ENCODE measurements at places on chromosomes 5 and 9.

- no peak for DNase-seq
Measured at GRCh38 chr9:95003689-95004410, 277.4 kb downstream of the AOPEP start.

DNA sequence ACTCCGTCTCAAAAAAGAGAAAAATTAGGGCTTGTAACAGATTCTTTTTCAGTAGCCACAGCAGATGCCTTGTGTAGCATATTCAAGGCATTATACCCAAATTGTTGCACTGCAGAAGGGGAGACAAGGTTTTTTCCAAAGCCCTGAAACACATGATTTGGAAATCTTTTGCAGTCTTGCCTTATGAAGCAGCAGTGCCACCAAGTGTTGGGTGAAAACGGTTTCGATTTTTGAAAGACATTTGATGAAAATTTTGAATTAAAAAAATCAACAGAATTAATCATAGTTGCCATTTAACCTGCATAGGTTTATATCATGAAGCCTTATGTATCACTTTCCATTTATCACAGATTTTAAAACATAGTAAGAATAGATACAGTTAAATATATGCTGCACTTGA, 479.5 kb downstream of the TAF11L14 start:
- DNase-seq, result no peak

DNA sequence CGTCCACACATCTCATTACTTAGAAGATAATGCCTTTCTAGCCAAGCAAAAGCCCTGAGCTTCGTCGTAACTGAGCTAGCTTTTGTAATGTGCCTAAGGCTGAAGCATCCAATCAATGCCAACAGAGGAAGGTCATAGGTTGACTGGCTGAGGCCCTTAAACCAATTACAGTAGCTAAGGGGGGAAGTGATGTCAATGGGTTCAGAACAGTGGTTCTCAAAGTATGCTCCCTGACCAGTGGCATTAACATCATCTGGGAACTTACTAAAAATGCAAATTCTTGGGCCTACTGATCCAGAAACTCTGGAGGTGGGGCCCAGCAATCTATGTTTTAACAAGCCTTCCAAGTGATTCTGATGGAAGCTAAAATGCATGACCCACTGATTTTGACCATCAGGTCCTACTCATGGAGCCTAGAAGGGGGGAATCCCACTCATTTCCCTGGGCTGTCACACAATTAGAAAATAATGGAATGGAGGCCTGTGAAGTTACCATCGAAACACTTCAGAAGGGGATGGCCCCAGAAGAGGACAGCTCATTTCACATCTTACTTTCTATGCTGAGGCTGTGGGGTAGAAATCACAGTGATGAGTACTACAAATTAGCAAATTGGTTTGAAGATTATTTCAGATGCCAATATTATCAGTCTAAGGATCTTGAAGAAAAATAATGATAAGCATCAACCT, 4.8 kb upstream of the VLDLR start:
- no peak for DNase-seq

DNA sequence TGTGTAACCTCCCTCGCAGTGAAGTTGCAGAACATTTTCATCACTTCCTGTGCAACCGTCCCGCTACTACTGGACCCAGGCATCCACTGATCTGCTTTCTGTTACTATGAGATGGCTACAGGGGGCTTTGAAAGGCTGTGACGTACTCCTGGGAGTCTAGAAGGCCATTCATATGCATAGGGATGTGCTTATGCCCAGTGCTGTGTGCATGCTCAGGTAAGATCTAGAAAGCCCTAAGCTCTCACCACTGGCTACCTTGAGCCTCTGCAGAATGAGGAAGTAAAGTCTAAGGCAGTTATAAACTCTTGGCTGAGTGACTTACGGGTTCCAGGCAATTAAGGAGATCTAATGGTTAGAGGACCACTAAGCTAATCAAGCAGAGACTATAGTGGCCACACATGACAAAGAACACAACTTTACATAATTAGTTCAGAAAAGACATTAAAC, 11.8 kb downstream of the HNRNPAB start:
- no peak for DNase-seq

DNA sequence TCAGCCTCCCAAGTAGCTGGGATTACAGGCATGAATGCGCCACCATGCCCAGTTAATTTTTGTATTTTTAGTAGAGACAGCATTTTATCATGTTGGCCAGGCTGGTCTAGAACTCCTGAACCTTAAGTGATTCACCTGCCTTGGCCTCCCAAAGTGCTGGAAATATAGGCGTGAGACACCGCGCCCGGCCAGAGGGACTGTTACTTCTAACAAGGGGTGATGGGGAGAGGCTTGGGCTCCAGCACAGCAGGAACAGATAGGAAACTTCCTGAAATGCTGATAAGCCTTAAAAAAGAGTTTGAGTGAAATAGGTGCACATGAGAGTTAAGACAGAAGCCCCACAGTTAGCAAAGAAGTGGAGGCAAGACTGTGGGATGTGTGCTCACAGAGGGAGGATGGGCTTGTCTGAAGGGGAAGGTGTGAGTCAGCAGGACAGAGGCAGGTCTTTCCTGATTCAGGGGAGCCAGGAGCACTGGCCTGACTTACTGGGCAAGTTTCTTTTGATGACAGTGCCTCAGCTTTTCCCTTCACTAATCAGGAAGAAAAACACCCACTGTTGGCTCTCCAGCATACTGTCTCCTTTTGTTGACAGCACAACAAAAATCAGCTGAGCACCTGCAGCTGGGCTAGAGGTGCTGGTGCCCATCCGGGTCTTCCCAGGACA, 68.4 kb downstream of the RAD23B start:
- DNase-seq, result no peak

GRCh38 chr5:34656700-34657273, 659 bp downstream of the RAI14 start:
- no peak for DNase-seq

DNA sequence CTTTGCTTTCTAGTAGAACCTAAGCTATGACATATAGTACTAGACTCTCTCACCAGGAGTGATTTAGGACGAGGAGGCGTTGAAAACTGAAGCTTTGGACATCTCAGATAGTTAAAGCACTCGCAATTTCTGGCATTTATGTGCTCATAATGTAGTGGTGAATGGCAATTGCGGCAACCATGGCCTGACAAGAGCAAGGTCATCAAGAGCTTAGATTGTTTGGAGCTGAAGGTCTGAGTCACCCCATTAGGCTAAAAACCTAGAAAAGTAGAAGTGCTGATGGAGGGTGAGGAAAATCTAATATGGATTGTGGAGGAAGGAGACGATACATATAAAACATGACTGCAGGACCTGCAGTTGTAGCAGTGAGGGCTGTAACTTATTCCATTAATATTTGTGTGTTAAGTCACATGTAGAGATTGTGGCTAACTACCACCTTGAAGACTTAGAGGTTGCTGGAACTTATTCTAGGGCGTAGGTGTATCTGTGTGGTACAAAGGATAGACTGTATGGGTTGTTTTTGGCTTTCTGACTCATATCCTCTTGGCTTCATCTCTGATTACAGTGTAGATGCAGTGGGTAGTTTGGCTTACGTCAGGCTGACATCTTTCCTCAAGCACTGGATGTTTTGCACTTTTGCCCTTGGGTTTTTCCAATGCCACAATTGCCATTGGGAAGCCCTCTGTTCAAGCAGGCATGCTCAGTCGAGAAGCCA, 138.9 kb upstream of the CDKN2B start:
- no peak for DNase-seq

- DNase-seq, result no peak
Measured at GRCh38 chr9:24590432-24590831, 44.7 kb upstream of the IZUMO3 start.

- DNase-seq, result no peak
Measured at GRCh38 chr5:53067641-53068040, 41.9 kb downstream of the MOCS2 start.

DNA sequence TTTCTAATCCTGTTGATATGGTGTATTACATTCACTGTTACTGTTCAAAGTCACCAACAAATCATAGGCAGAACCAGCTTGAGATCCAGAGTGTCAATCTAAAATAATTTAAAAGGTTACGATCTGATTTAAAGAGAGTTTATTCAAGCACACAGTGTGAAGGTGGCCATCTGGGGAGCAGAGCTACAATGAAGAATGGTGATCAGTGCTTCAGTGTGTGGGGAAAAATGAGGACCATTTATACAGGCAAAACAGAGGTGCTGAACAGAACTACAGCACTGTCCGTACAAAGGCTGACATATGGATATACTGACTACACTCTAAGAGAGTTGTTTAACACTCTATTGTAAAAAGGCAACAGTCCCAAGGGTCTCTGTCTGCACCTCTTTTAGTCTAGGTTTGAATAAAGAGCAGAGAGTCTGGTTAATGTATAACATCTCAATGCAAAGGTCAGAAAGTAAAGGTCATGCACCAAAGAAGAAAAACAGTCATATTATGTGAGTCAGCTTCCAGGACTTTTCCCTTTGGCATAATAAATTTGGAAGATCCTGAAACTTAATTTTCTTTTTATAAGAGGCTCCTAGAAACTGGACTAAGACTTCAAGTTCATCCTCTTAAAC, 29.7 kb upstream of the TDRD7 start:
- no peak for DNase-seq

GRCh38 chr9:133470427-133470924, 8.4 kb downstream of the SLC2A6 start:
- DNase-seq, result no peak

DNA sequence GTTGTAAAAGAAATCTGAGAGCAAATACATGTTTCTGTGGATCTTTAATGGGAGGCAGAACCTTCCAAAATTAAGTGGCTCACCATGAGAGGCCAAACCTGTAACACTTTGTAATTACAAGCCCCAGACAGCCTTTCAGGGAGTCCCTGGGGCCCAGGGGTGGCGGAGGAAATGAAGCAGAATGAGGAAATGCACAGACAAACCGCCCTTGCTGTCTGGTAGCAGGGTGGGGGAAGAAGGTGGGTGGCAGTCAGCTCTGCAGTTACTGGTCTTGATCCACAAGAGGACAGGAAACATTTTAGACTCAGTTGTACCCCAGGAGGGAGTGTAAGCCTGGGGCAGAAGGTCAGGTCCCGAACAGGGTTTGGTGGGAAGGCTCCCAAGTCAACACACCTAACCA, 6.5 kb downstream of the ARL14EPL start:
- no peak for DNase-seq

DNA sequence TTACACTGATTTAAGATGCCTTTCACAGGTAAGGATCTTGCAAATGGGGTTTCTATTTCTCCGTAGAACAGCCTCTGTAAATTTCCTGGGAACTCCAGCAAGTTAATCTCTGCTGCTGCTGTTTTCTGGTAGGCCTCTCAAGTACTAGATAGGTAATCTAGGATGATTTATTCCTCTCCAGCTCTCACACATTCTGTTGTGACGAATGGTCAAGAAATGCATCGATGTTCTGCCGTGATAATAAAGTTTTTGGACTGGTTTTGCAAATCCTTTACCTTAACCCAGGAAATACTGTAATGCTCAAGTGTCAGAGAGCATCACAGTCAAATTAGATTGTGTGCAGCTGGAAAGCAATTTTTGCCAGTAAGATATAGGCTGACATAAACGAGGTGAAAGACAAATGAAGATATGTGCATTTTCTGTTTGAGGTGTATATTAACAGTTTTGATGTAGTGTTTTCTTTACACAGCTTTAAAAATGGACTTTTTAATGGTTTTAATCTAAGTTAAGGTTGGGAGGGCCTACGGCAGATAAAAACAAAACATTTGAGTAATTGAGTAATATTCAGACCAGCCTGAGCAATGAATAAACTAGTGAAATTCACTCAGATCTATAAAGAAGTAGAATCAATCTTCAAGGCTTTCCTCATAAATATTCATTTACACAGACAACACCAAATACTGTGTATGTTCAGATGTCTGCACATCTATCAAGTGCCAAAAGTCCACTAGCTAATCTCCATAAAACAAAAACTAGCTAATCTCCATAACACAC, 300.6 kb upstream of the EDIL3 start:
- no peak for DNase-seq

DNA sequence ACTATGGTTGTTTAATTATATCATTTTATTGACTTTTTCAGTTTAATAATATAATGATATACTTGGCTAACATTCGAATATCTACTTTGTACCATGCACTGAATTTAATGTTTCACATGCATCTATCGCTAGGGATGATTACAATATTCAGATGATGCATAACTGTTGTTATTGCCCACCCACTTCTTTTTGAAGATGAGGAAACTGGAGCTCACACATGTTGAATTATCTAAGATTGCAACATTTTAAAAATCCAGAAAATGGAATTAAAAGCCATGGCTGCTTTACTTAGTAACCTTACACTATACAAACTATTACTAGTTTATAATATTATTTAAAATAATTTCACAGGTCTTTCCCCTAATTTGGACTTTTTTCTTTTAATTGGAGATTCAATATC, 171.7 kb downstream of the TLR4 start:
- DNase-seq, result no peak

DNA sequence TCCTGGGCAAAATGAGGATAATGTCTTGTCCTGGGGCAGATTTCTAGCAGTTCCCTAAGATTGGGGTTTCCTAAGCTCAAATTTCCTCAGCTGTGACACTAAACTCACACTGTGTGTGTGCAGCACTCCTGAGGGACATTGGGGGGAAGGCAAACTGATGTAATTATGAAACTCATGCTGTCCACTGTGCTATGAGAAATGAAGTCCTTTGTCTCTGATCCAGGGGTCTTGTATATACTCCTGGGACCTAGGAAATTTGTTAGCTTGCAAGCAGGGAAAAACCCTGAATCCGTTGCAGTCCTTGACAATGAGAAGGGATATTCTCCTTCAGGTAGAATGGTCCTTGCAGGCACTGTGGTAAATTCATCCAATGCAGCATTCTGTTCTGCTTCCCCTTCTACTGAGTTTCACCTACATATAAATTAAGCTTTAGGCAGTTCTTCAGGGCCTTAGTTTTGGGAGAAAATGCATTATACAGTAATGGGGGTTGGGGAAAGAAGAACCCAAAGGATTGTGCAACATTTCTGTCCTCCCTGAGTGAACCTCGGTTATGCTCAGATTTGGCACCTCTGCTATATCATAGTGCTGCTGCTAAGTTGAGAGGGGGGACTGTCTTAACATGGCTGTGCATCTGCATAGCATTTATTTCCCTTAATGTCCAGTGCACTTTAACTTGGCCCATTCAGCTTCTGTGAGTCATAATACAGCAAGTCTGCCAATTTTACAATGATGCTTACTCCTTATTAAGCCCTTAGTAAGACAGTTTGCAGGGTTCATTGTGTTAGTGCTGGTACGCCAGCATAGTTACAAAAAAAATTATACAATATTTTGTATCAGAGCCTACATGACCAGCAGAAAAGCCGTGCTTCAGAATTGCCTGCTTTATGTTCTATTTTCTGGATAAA, 80.2 kb downstream of the PJA2 start:
- DNase-seq, result no peak

Data from stimulated activated CD4-positive, alpha-beta T cell treated with anti-CD3 and anti-CD28 coated beads, Interleukin-12 subunit alpha, Interleukin-12 subunit beta, amount 100 ng/mL, for 24 hours (primary cell).